ENCODE measurements at places on chromosomes 12 and 14. TPM values are rescaled to one million over a fixed set of nuclear protein-coding genes. Genes with fewer than 3 reads are reported as not detected.

Gene MSRB3
- 1.0 TPM for polyA plus RNA-seq

Gene TGFB3
- polyA plus RNA-seq: not detected

Gene RBP5
- polyA plus RNA-seq: not detected

DNA sequence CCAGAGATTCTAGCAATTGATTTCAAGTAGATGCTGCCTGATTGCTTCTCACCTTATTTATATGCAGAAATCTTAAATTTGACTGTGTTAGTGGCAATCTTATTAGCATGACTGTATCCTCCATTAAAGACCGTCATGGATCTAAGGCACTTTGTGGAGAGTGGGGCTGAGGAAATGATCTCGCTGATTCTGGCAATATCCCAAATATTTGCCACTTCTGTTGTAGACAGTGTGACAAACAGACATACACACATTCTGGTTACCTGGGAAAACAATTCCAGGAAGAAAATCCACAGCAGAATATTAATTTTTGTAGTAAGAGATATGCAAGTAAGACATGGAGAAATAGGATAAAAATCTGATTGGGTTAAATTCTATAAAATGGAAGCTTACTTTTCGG, 269.0 kb upstream of the G2E3 start:
- no peak for DNase-seq

DNA sequence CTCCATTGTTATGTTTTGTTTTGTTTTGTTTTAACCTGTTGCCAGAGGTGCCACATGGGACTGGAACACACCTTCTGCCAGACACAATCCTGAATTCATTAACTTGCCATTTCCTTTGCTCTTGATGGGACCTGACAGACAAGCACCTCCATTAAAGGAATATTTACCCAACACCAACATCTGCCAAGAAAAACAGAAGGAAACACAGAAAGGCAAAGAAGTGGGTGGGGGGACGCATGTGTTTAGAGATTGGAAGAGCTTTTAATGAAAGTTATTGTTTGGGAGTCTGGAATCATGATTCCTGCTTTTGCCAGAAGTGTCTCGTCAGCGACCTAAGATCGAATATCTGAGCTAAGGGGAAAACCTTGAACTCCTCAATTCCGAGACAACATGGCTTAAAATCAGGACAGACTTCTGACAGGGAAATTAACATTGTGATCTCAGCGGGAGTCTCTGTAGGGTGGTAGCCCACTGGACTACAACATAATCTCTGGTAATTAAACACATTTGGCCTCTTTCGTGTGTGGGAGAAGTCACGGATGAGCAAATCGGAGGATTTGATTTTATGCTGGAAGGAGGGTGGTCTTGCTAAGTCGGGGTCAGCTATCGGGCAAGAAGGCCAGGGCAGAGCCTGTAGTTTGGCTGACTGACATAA, 210.4 kb upstream of the FAR2 start:
- no peak for DNase-seq

GRCh38 chr12:32051511-32052211, 55.0 kb upstream of the BICD1 start:
- DNase-seq: peak; percentile 82

DNA sequence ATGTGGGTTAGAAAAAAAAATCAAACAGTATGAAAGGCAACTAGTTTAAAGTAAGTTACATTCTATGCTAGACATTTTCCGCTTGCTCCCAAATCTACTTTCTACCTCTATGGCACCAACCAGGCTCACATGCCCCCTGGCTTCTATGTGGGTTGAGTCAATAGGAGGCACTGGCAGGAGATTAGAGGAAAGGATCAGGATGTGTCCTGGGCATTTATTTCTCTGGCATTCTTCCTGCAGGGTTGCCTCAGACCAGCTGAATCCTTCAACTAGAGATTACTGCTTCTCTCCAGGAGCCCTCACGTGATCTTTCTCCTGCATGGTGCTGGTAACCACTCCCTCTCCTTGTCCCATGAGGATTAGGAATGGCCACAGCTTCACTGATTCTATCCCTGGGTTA, 14.9 kb upstream of the CCDC60 start:
- DNase-seq: no peak

GRCh38 chr12:108915632-108916133, 35.8 kb downstream of the DAO start:
- DNase-seq: no peak

DNA sequence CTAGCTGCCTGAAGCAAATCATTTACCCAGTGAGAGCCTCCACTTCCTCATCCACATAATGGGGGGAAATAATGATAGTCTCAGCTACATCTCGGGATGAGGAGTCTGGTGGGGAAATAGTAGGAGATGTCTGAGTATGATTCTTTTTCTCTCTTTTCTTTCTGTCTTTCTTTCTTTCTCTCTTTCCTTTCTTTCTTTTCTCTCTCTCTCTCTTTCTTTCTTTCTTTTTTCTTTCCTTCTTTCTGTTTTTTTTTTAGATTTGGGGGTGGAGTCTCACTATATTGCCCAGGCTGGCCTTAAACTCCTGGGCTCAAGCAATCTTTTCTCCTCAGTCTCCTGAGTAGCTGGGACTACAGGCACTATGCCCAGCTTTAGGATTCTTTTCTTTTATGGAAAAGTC, 12.8 kb downstream of the HOXC4 start:
- DNase-seq: no peak

GRCh38 chr12:41064411-41064810, 123.7 kb upstream of the PDZRN4 start:
- no peak for DNase-seq

DNA sequence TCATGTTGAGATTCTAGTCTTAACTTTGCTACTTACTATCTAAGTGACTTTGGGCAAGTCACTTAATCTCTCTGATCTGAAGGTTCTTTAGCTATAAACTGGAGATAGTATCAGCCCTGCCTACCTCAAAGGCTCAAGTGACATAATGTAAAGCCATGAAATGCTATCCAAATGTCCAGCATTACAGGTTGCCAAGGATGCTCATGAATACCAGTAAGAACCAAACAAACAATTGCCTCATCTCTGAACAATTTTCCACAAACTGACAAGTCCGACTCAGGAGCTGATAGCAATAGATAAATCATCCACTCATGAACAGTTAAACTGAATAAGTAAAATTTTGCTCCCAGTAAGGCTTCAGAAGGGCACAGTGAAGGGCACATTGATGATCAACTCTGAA, 51.5 kb downstream of the LMNTD1 start:
- DNase-seq: no peak

DNA sequence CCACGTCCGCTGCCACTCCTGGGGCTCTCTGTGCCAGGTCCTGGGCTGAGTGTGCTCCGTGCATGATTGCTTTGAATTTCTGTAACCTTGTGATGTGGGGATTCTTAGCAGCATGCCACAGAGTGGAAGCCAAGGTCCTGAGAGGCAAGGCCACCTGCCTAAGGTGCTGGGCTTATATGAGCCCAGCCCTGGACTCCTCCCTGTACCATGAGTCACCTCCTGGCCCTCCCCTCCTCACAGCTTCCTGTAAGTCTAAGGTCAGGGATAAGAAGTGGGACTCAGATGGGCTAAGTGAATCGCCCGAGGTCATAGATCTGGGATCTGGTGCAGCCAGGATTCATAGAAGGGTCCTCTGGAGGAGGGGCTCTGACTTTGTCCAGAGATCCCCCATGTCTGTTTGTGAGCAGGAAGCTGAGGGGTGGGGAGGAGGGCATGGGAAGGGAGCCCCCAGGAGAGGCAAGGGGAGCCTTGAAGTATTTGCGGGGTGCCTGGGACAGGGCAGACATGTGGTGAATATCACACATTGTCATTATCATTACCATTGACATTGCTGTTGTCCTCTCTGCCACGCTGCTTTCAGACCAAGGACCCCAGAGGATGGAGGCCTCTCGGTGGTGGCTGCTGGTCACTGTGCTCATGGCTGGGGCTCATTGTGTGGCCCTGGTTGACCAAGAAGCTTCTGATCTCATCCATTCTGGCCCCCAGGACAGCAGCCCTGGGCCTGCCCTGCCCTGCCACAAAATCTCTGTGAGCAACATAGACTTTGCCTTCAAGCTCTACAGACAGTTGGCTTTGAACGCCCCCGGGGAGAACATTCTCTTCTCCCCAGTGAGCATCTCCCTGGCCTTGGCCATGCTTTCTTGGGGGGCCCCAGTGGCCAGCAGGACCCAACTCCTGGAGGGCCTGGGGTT, 28.8 kb downstream of the SERPINA3 start:
- no peak for DNase-seq

DNA sequence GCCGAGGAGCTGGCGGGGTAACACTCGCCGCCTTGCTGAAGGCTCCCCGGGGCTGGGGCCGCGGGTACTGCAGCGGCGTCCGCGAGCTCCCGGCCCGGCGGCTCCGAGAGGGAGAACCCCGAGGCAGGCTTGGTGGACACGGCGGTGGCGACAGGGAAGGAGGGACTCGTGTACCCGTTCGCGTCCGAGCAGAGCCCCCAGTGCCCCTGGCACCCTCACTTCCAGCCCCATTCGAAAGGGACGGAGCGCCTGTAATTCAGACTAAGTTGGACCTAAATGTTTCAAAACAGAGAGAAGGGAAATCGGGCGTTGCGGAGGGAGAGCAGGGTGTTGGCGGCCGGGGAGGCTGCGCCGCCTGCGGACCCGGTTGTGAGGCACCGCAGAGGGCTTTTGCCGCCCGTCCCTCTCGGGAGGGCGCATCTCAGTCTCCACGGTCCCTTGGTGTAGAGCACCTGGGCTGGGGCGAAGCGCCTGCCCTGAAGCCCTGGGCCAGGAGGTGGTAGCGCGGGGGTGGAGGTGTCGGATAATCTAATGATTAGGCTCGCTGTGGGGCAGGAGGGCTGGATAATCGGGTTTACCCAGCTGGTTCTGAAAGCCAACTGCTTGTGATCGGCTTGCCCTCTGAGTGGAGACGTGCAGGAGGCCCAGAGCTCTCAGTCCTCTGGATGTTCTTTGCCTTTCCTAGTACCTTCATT, 771 bp downstream of the DAAM1 start:
- DNase-seq: peak; percentile 8

DNA sequence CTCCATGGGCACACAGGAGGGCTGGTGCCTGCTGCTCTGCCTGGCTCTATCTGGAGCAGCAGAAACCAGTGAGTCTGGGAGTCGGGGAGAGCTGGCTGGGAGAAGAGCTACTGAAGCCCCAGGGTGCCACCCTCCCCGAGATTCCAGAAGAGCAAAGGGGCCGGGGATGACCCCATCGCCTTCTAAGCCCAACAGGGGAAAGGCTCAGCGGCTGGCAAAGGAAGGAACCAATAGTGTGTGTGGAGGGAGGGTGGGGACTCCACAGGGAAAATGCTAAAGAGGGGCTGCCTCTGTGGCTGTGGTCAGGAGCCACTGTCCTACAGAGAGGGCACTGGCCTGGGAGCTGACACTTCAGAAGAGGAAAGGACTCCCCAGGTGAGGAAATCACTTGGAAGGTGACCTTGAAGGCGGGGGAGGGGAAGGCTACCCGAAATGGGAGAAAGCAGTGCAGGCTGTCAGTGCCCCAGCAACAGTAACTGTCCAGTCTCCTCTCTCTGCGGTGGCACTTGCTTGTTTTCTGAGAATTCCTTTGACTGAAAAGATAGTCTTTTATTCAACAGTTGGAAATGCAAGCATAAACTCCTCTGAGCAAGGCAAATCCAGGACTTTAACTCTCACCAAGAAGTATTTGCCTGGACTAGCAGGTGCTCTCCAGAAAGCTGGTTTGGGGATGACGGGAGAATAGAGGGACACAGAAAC, 552 bp downstream of the TAPBPL start:
- no peak for DNase-seq

GRCh38 chr12:108360057-108360456, 20.9 kb upstream of the CMKLR1 start:
- DNase-seq: no peak

- peak; percentile 99 for DNase-seq
These were observed at the start of gene SRP54 for GRCh38 chr14:34982421-34983147. TSS of gene SRP54 (plus strand) at chr14:34982992. CDS start at chr14:34996710, 13,718 bp downstream.

DNA sequence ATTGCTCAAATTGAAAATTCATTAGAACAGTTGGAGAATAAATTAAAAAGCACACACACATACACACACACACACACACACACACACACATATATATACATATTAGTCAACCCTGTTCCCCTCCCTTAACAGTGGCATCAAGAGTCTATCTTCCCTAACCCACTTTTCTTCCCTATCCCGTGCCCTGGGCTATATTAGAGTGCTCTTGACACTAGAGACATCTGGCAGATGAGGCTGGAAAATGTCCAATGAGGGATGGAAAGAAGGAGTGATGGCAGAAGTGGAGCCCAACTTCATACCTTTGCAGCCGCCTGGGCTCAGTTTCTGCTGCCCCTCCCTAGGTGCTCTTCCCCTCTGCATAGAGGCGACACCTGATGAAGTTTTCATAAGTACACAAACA, 172.4 kb upstream of the NUDT4 start:
- no peak for DNase-seq
